Non-pigmented ciliary epithelial cell (primary cell): ENCODE measurements at places on chromosomes 16 and 17.
A peak's percentile ranks its signal among the peaks of the same experiment; 100 is the strongest.

DNA sequence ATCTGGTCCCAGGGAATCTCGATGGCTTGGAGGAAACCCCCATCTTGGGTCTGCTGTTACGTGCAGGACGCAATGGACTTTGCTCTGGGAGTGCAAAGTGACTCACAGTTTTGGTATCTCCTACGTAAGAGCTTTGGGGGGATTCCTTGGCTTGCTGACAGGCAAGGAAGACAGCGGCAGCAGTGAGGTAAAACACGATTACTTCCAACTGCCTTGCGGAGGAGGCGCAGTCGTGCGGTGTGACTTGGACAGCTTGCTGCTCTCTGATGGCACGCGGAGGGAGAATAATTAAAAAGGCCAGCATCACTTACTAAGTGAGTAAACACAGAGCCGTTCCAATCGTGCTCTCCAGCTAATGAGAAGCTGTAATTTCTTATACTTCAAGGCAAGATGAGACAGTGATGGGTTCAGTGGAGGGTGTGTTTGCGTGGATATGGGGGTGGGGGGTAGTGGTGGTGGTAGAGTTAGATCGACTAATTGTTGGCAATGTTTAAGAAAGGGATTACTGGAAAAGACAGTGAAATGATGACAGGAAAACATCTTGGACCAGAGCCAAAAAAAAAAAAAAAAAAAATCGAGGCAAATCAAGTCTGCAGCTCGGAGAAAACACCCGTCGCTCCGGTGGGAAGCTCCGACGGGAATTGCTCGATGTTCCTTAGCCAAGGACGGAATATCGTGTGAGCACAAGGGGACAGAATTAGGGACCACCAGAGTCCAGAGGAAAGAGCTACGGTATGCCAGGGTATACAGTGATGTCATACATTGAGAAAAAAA lies 184.8 kb upstream of the ZFHX3 start:
- peak; percentile 85 for DNase-seq

- DNase-seq: no peak
These were observed 297.2 kb downstream of the WWOX start for GRCh38 chr16:78396673-78397072.

GRCh38 chr16:85296859-85297660 lies 184.8 kb upstream of the CIBAR2 start:
- DNase-seq: no peak

- no peak for DNase-seq
These were observed 202.9 kb downstream of the IRF8 start for GRCh38 chr16:86101897-86102157.

- DNase-seq: no peak
These were observed 1.3 kb upstream of the TMEM92 start for GRCh38 chr17:50272711-50273653.

DNA sequence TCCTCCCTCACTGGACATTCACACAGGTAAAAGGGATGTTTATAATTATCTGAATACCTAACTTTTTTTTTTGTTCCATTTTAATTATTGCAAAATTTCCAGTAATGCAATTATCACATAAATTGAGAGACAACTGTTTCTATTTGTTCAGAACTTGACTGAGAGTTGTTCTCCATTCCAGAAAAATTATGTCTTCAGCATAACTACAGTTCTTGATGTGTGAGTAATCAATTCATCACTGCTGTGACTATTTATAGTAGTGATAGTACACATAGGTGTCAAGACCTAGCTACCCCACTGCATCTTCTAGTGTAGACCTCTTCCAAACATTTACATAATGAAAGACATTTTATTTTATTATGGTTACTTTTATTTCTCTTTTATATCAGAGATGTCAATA lies 5.8 kb upstream of the TNRC6A start:
- DNase-seq: no peak

DNA sequence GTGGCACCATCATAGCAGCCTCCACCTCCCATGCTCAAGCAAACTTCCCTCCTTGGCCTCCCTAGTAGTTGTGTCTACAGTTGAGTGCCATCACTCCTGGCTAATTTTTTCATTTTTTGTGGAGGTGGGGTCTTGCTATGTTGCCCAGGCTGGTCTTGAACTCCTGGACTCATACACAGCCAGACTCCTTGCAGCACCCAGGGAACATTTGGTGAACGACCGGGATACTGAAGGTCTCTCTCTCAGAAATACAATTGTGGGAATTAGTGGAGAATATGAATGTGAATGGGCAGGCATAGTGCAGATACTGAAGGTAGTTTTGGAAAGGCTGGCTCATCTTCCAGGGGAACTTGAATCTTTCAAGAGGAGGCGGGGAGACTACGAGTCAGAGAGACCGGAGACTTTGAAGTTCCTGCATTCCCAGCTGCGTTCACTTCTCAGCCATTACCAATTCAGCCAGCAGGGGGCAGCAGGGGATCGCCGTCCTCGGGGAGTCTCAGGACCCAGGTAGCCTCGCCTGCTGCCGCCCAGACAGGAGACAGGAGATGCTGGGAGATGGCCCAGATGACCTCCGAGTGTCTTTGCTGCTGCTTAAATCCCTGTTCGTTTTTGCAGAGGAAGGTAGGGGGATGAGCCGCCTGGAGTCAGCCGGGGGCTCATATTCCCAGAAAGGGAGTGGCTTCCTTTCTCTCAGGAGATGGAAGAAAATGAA lies 68.6 kb downstream of the HAPSTR1 start:
- DNase-seq: peak; percentile 17

GRCh38 chr17:78451753-78452152 lies 73.3 kb downstream of the PGS1 start:
- no peak for DNase-seq

GRCh38 chr16:67758966-67759365 lies 39.9 kb upstream of the GFOD2 start:
- DNase-seq: no peak

DNA sequence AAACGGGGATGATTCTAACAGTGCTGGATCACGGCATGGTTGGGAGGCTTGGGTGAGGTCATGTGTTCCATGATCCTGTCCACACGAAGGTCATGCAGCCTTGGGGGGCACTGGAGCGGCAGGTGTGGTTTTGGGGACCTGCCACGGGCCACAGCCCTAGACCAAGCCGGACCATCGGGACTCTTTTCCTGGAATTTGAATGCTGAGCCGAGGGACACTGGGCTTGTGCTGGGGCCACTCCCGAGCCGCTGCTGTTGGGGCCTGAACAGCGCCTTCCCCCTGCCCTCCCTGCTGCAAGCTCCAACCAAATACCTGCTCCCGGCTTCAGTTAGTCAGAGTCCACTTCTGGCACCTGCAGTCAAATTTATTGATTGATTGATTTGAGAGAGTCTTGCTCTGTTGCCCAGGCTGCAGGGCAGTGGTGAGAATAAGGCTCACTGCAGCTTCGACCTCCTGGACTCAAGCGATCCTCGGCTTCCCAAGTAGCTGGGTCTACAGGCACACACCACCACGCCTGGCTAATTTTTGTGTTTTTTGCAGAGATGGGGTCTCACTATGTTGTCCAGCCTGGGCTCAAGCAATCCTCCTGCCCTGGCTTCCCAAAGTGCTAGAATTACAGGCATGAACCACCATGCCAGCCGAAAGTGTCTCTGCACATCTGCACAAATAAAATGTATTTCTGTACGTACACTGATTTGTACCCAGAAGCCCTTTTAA lies 37.2 kb upstream of the SLC38A10 start:
- DNase-seq: no peak

DNA sequence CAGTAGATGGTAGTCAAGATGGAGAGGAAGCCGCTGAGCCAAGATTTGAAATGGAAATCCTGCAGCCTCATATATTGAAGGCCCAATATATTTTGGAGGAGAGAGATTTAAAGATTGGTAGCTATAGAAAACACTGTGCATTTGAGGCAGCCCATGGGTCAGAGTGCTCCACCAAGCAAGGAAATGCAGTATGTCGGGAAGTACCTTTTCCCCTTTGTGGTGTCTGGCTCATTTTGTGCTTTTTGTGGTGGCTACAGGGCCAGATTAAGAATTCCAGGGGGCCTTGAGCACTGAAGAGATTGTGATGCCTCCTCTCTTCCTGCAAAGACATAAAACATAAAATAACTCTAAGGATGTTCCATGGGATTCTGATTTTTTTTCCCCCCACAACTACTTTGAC lies 39.6 kb downstream of the CDRT15 start:
- DNase-seq: no peak

- peak; percentile 38 for DNase-seq
These were observed at the start of gene STX8 for GRCh38 chr17:9575381-9576101. TSS of gene STX8 (minus strand) at chr17:9575820. CDS start at chr17:9575808, 12 bp downstream.

- no peak for DNase-seq
These were observed 1.7 kb upstream of the HOXB9 start for GRCh38 chr17:48627623-48628521.

GRCh38 chr16:9402293-9402860 lies 310.9 kb downstream of the HAPSTR1 start:
- no peak for DNase-seq

DNA sequence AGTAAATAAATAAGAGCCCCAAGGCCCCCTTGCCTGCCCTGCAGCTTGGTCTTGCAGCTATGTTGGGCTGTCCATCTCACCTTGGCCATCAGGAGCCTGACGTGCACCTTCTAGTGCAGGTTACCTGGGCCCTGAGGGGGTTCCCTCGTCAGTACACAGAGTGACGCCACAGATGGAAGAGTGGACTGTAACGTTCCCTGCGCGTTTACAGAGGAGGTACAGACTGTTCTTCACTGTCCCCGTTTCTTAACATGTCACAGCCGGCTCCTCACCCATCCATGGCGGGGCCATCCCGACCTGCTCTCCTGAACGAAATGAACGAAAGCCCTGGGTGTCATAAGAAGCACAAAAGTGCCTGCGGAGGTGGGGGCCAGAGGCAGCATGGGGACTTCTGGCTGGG lies 15.9 kb upstream of the FASN start:
- DNase-seq: no peak

DNA sequence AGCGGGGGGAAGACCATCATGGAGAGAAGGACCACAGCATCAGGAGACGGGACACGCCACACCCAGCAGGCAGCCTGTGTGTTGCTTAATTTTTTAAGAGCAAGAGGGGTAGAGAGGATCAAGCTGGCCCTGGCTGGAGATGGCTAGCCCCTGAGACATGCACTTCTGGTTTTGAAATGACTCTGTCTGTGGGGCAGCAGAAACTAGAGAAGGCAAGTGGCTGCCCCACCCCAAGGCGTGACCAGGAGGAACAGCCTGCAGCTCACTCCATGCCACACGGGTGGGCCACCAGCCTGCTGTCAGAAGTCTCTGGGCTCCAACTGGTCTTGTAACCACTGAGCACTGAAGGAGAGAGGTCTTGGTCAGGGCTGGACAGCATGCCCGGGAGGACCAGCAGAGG lies 75.5 kb downstream of the SOCS1 start:
- no peak for DNase-seq

GRCh38 chr16:1556254-1556653 lies 22.8 kb downstream of the TMEM204 start:
- no peak for DNase-seq

GRCh38 chr16:84929421-84930297 lies 81.7 kb downstream of the ZDHHC7 start:
- DNase-seq: no peak

- no peak for DNase-seq
These were observed 33.8 kb downstream of the ESRP2 start for GRCh38 chr16:68202091-68202519.

GRCh38 chr16:2152695-2153506 lies 2.7 kb upstream of the TRAF7 start:
- no peak for DNase-seq

DNA sequence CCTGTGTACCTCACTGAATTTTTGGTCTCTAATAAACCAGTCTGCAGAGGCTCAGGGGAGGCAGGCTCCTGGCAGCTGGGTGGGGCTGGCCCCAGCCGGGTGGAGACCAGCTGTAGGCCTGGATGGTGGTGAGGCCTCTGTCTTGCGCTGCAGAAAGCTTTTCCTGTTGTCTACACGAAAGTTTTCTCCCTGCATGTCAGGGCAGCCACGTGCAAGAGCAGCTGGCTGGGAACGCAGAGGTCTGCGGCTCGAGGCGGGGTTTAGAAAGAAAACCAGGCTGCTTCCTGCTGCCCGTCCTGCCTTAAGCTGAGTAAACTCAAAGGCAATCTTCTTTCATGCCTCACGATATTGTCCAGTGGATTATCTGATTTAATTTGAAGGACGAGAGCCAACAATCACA lies 2.4 kb downstream of the SERPINF1 start:
- DNase-seq: no peak

DNA sequence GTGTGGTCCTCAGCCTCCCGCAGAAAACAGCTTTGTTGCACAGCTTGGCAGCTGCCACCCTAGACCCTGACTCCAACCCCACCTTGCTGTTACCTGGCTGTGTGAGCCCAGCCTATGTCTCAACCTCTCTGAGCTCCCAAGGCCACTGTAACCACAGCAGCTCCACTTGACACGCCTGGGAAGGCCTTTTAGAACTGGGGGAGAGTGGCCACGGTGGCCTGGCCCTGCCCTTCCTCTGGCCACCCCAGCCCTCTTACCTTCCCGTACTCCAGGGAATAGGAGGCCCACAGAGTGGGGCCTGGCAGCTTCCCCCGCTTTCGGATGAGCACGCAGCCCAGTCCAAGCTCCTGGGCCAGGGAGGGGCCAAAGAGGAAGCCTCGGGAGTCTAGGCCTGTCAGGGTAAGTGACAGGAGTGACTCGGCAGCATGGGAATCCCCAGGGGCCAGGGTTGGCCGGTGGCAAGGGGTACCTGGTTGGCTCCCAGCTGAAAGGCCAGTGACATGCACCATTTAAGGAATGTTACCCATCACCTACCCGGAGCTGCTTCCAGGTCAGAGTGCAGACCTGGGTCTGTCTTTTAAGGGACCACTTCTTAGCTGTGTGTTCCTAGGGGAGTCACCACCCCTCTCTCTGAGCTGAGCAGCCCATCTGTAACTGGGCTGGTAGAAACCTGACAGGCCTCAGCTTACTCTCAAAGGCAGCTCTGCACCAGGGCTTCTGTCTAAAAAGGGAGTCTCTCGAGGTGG lies 1.4 kb downstream of the APRT start:
- no peak for DNase-seq

GRCh38 chr17:39139161-39139511 lies 12.3 kb downstream of the PLXDC1 start:
- peak; percentile 60 for DNase-seq

DNA sequence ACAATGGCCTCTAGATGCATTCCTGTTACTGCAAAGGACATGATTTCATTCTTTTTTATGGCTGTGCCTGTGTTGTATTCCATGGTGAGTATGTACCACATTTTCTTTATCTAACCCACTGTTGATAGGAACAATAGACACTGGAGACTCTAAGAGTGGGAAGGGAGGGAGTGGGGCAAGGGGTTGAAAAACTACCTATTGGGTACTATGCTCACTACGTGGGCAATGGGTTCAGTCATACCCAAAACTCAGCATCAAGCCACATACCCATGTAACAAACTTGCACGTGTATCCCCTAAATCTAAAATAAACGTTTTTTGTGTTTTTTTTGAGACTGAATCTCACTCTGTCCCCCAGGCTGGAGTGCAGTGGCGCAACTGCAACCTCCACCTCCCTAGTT lies 47.1 kb upstream of the SCNN1B start:
- no peak for DNase-seq

GRCh38 chr17:7993972-7994589 lies 8.3 kb upstream of the GUCY2D start:
- DNase-seq: no peak

DNA sequence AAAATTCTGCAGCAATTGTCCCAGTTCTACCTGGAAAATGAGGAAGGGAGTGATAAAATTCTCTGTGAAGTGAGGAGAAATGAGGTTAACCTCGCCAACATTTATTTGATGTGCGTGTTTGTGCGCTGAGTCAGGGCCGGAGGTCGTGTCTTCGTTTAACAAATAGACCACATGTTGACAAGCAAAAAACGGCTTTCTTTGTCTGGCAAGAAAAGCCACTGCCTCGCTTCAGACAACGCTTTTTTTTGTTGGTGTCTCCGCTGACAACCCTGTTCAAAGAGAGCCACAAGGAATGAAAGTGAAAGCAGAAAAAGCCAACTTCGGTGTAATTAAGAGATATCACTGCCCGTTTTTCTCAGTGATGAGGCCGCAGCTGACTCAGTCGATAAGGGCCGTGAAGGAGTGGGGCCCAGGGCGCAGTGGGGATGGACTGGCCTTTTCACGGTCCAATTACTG lies 510.6 kb downstream of the CDH13 start:
- no peak for DNase-seq
